DMS79 treated with DMSO at 0.1 percent for 48 hours (cell line): ENCODE measurements at places on chromosomes 5 and 9.

- DNase-seq = no peak
Observed at GRCh38 chr5:39469777-39470415, 45.1 kb upstream of the DAB2 start.

DNA sequence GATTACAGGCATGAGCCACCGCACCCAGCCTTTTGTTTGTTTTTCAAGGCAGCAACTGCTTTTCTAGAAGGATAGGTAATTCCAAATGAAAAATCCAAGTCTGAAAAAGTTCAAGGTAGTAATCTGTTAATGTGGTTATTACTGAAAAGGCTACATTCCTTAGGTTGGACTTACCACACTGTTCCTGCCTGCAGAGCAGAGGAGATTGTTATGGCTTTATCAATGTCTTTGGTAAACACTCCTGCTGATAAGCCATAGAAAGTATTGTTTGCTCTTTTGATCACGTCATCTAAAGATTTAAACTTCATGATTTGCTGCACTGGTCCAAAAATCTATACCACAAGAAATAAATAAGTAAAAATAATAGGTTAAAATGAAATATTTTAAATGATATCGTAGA is 43.4 kb downstream of the ALDH1A1 start:
- no peak for DNase-seq

GRCh38 chr5:73280386-73280785 is 107.4 kb downstream of the TMEM174 start:
- DNase-seq = no peak

DNA sequence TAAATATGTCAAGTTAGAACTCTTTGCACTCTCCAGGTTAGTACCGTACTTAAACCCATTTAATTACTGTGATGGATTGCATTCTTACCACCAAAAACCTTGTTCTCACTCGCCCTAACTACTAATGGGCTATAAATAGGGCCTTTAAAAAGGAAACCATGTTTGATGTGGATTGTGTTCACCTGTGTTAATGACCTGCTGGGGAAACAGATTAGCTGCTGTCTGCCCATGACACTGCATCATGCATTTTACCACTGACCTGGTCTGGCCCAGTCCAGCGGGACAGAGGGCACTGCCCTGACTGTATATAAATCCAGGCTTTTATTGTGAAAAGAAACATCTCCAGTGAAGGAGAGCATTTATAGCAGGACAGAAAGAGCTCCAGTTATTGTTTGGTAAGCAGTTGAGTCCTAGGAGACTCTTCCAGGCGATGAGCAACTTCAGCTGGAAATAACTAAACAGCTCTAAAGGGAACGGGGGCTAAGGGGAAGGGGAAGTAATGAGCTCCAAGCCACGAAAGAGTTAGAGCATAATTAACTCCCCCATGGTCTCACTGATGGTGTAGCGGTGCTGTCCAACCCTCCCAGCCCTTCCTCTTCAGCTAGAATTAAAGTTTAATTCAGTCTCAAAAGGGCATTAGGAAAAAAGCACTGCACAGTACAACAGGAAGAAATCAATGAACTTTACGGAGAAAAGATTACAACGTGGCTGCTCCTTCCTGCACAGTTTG is 303.1 kb downstream of the ENC1 start:
- no peak for DNase-seq

- no peak for DNase-seq
Observed at GRCh38 chr5:114123654-114124053, 238.2 kb upstream of the KCNN2 start.

GRCh38 chr9:71552480-71552879 is 215.8 kb downstream of the CEMIP2 start:
- no peak for DNase-seq

DNA sequence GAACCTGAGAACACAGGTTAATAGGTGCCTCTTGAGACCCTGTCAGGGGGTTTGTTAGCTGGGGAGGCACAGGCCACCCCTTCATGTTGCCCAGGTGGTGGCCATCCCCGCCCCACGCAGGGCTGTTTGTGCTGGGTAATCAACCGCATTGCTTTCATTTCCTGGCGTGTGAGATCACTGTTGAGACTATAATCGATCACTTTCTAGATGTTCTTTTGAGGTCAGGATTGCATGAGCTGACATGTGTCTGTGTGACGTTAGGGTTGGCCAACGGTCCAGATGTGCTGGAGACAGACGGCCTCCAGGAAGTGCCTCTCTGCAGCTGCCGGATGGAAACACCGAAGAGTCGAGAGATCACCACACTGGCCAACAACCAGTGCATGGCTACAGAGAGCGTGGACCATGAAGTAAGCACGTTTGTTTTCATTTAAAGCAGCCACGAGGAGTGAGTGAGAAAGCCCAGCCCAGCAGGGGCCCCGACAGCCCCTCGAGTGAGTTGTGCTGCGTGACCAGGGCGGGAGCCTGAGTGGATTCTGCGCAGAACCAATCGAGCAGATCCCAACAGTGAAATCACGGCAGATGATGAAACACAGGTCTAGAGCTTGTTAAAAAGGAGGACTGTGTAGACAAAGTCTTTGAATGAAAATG is 115.0 kb upstream of the CACNA1B start:
- DNase-seq = no peak

GRCh38 chr9:71908825-71909224 is 2.2 kb downstream of the ABHD17B start:
- no peak for DNase-seq

DNA sequence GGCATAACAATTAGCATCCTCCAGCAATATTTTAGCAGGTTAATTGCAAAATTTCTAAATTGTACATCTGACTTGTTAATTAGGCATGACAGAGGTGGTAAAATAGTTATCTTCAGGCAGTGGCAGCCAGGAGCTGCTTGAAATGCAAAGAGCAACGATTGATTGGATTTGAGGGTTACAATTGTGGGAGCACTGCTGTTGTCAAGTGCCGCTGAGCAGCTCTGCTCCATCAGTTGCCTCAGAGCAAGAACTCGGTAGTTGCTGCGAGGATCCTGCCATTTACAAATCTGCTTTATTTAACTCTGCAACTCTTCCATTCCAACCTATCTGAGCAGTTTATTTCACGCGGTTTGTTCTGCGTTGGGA is 12.6 kb downstream of the PBX3 start:
- peak; percentile 70 for DNase-seq

- DNase-seq = peak; percentile 58
Observed at GRCh38 chr9:95137587-95138145, 179.8 kb downstream of the FANCC start.

DNA sequence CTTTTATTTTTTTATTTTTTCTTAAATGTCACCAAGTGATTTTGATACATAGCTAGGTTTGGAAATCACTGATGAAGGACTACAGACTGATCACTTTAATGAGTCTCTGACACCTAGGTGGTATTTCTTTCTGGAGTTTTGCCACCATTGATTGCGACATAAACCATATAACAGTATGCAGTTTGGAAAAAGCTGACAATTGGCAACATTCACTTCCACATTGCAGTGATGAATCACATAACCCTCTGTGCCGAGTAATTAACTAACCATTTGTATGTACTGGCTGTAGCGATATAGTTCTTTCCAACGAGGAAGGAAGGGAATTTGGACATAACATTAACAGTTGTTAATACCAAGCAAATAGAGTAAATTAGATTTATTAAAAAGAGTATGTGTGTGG is 222.9 kb upstream of the EFNA5 start:
- DNase-seq = no peak

- DNase-seq = no peak
Observed at GRCh38 chr5:462051-462481, 19.1 kb downstream of the EXOC3 start.

DNA sequence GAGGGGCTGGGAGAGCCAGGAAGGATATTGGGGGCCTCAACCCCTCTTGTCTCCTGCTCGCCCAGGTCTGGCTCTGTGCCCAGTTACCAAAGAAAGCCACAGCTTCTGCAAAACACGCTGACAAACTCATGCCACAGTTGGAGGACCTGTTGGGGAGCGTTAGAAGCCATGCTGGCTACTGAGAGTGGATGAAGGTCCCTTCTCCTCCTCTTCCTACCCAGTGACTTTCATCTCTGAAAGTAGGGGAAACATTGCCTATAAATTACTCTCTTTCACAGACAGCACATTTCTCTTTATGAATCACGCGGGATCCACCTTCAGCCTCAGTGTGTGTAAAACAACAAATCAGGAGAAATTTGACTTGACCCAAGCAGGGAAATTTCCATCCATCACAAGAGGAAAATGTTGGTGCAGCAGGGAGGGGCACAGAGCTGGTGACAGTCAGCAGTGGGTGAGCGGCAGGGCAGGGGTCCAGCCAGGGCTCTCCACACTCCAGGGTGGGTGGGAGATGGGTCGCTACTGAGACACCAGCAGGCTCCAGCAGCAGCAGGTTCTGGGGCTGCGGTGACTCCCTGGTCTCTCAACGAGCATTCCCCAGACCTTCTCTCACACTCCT is 181.9 kb downstream of the FGF18 start:
- no peak for DNase-seq

GRCh38 chr9:17839776-17840175 is 260.9 kb downstream of the SH3GL2 start:
- no peak for DNase-seq

DNA sequence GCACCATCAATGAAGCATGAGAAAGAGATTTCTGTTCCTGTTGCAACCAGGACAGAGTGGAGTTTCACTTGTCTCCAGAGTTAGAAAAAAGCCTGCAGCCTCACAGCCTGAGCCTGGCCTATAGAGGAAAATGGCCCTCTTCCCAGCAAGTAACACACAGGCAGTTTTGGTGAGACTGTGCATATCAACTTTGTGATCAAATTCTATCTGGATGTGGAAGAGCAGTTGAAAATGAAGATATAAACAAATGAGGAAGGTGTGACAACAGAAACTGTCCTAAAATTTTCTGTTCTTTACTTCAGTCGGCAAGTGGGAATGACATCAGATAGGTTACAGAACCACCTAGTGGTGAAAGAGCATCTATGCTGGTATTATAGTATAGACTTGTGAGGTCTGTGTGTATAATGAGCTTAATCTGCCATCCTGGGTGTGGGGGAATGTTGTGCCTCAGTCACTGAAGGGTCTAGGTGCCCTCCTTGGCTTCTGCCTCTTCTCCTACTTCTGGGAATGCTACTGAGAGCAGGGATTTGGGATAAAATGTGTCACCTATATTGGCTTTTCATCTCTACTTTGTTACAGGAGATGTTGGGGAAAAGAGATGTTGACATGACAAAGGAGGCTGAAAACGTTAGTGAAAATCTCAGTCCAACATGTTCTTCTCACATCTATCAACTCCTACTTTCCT is 28.2 kb downstream of the YIPF5 start:
- peak; percentile 19 for DNase-seq

GRCh38 chr5:33725806-33726205 is 166.0 kb downstream of the ADAMTS12 start:
- DNase-seq = no peak

- DNase-seq = no peak
Observed at GRCh38 chr5:68268101-68268851, 52.7 kb downstream of the PIK3R1 start.

GRCh38 chr9:128275198-128276007 is at the start of gene GOLGA2:
Gene GOLGA2, minus strand, starts transcription at chr9:128276007. Its CDS starts 31 bp downstream, at chr9:128275976.
- DNase-seq = no peak

DNA sequence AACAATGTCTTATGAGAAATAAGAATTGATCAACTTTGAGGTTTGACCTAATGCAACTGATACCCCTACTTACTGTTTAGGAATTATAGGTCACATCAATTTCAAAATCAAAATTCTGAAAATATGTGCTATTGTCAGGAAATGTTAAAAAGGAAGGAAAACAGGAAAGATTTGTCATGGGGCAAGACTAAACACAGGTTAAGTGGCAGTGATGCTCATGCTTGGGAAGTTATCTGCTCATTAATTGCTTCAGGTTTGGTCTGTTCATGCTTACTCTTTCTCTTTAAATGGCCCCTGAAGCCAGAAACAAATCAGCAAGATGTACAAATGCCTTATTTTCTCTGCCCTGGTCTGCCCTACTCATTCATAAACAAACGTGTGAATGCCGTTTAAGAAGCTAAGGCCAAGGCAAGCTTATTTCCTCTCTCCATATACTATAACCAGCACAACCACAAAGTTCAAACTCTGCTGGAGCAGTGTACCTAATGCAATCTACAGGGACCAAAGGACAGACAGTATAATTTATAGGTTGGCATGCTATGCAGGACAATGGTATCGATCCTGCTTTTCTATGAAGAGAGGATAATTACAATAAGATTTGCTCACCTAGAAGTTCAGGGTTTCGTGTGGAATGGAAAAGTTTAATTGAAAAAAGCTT is 177.2 kb downstream of the GNAQ start:
- DNase-seq = no peak

GRCh38 chr5:883475-884181 is 9.0 kb downstream of the BRD9 start:
- no peak for DNase-seq

DNA sequence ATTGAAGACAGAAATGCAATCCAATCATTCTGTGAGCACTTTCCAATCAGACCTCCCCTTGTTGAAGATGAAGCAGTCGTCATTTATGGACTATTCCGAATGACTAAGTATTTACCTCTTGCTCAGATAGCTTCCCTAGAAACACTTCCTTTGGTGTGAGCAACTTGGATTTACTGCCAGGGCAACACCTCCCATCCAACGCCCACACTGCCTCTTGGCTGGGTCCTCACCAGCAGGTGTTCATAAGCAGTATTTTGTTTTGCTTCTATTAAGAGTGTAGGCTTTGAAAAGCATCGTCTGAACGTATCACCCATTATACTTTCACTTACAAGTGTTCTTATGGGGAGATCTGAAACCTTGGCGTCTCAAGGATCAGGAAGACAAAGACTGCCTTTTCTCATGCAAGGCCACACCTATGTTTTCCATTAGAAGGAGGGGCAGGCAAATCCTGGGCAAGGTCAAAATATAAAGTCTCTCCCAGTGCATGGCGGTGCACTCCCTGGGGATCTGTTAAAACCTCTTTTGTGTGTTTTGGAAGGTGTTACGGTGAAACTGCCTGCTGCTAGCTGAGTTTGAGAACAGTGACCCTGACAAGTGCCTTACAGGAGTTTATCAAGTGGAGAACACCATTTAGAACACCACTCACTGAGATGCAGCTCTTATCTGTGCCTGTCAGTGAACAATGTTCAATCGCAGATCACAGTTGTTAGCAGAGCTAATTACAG is 10.6 kb upstream of the MARCHF3 start:
- peak; percentile 74 for DNase-seq

DNA sequence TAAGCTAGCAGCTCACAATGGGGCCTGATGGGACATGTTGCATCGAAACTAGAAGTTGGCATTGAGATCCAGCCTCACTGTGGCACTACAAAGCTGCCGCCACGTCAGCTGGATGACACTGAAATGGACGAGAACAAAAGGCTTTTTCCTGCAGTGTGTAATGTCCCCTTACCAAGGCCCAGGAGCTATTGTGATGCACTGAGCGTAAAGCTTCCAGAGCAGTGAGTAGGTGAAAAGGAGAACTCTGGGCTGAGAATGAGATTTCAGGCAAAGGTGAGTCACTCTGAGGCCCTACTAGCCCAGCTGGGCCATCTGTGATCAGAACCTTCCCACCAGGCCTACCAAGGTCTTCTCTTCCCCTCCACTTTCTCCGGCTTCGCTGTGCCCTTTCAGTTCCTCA is 528.1 kb upstream of the KLF4 start:
- no peak for DNase-seq
